ENCODE measurements at places on chromosomes 16 and 17.

- DNase-seq, result no peak
Observed at GRCh38 chr17:28686296-28686695, 24.3 kb downstream of the SUPT6H start.

DNA sequence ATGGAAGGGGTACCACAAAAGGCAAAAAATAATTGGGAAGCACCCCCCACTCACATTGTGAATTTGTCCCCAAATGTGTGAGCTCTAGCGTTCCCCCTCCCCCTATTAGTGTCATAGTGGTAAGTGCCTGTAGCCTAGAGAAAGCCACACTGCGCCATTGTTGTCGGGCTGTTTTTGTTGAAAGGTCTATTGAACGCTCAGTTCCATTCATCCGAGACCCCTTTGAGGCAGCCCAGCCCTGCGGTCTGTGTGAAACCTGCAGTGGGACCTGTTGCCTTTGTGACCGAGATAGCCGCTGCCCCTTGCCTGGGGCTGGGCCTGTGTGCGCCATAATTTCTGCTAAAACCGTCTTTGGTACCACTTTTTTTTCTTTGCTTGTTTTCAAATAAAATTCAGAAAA, 3.0 kb downstream of the JPT2 start:
- no peak for DNase-seq

DNA sequence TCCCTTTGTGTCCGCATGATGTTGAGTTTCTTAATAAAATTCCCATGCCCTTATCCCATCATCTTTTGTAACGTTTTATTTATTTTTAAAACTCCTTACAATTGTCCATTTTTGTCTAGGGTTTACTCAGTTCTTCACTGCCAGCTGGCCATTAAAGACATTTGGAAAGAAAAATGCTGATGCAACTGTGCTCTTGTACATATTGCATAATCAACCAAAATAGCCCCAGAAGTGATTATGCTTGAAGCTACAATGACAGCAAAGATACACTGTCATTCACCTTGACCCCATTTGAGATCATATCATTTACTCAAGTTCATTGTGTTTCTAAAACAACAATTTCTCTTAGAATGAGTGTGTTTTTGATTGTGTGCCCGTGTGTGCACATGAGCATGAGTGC, 1074.6 kb upstream of the RBFOX1 start:
- DNase-seq, result no peak

GRCh38 chr16:50839356-50839755, 97.5 kb downstream of the CYLD start:
- DNase-seq, result no peak

DNA sequence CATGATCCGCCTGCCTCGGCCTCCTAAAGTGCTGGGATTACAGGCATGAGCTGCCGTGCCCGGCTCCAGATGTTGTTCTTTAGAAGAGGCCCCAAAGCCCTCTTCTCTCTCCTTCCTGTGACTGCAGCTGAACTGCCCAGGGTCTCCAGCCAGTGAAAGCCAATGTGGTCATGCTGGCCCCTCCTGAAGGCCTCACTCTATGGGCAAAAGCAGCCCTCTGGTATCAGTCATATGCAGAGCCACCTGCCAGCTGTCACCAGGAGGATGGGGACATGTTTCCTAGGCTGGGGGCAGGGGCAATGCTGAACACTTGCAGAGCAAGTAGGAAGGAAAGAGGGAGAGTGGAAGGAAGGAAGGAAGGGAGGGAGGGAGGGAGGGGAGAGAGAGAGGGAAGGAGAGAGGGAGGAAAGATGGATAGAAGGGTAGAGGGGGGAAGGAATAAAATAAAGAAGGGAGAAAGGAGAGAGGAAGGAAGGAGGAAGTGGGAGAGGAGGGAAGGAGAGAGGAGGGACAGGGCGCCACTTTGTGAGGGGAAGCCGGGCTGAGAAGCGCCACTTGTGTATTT, 36.0 kb downstream of the SOCS3 start:
- DNase-seq, result no peak

DNA sequence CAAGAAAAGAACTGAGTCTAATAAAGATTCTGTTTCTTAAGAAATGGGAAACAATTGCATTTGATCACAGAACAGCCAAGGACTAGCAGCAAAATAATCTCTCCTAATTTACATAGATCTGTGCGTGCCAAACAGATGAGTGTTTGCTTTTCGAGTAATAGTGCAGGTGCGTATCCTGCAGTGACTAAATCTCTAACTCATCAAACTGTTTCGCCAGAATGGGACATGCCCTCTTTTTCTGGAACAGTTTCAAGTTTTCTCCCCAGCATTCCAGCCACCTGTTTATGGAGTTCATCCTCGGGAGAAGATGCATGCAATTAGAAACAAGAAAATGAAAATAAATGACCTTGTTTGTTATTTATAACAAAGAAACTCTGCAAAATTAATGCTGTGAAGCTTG, 5.7 kb upstream of the TOX3 start:
- no peak for DNase-seq

DNA sequence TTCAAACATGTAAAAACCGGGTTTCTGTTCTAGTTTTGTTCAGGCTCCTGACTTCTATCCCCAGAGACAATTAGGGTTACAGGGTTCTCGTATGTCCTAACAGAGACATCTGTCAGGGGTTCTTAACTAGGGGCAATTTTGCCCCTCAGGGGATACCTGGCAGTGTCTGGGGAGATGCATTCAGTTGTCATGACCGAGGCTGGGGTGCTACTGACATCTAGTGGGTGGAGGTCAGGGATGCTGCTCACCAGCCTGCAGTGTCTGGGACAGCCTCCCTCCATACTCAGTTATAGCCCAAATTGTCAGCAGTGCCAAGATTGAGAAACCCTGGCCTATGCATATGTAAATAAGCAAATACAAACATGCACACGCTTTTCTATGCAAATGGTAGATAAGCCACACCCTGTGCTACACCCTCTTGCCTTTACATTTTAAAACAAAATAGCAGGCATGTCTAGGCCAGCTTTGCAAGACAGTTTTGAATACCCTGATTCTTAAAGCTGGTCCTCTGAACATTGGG, 37.4 kb downstream of the CLEC16A start:
- DNase-seq, result peak; percentile 76

DNA sequence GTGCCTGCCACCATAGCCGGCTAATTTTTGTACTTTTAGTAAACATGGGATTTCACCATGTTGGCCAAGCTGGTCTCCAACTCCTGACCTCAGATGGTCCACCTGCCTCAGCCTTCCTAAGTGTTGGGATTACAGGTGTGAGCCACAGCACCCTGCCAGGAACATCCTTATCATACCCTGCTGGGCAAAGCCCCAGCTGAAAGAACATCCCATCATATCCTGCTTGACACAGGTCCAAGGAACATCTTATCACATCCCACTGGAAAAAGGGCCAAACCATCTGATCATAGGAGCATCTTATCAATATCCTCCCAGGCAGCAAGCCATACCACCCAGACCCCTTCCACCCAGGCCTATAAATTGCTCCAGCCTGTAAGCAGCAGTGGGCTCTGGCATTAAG, 1109.2 kb upstream of the CDH8 start:
- no peak for DNase-seq

- DNase-seq, result no peak
Observed at GRCh38 chr16:19288872-19289799, 3.6 kb downstream of the CLEC19A start.

- DNase-seq, result no peak
Observed at GRCh38 chr16:962901-963814, 7.6 kb downstream of the LMF1 start.

DNA sequence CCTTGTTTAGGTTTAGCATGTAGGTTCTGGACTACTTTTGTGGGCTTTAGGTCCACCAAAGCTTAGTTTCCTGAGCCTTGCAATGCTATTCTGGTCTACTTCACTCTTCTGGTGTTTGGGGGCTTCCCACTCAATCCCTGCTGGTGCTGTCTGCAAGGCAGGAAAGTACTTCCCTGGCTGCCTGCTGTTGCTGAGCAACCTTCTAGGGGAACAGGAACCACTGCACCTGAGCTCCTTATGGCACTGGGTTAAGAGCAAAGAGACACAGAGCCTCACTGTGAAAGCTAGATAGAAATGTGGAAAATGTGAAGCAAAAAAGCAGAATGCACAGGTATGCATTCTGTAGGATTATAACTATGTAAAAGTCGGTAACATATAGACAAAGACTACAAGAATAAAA, 17.0 kb downstream of the MPO start:
- DNase-seq, result no peak

- no peak for DNase-seq
Observed at GRCh38 chr17:37466471-37466870, 23.2 kb upstream of the DUSP14 start.

- peak; percentile 86 for DNase-seq
Observed at GRCh38 chr17:31494259-31495021, 103.0 kb downstream of the RAB11FIP4 start.

DNA sequence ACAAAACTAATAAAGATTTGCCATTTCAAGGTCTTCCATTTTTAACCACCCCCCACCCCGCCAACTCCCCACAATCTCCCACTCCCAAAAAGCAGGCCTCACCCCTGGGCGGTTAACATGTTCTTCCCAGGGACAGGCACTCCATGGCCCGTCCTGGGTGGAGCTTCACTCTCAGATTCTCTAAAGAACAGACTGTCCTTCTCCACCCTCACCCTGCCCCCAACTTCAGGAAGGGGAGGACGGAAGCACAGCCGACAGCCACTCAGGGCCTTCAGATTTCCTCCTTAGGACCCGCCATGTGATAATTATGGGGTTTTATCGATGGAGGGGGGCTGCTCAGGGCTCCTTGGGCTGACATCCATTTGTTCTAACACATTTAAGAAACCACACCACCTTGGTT, 61.9 kb downstream of the ZFHX3 start:
- DNase-seq, result no peak

DNA sequence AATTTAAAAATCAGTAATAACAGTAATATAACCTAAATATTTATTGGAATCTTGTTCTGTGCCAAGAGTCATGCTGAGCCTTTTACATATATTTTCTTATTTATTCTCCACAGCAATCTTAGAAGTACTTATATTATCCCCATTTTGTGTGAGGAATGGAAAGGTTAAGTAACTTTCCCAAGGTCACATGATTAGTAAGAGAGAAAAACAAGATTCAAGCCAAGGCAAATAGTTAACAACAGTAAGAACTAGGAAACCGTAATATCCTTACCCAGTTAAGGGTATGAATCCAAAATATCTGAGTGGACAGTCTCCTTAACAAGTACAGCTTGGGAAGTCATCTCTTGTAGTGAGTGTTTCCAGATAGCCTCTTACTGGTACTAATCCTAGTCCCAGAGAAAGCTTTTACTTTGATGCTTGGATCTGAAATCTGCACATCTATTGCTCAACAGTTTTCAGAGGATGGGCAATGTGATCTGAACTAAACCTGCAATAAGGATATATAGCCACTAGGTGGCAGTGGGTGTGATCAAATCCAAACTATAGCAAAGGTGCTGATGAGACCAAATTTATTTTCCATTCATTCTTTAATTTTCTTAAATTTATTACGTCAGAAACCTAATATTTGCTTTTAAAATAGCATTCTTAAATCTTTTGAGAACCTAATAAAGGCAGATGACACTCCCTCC, 23.3 kb downstream of the SHISA6 start:
- no peak for DNase-seq

DNA sequence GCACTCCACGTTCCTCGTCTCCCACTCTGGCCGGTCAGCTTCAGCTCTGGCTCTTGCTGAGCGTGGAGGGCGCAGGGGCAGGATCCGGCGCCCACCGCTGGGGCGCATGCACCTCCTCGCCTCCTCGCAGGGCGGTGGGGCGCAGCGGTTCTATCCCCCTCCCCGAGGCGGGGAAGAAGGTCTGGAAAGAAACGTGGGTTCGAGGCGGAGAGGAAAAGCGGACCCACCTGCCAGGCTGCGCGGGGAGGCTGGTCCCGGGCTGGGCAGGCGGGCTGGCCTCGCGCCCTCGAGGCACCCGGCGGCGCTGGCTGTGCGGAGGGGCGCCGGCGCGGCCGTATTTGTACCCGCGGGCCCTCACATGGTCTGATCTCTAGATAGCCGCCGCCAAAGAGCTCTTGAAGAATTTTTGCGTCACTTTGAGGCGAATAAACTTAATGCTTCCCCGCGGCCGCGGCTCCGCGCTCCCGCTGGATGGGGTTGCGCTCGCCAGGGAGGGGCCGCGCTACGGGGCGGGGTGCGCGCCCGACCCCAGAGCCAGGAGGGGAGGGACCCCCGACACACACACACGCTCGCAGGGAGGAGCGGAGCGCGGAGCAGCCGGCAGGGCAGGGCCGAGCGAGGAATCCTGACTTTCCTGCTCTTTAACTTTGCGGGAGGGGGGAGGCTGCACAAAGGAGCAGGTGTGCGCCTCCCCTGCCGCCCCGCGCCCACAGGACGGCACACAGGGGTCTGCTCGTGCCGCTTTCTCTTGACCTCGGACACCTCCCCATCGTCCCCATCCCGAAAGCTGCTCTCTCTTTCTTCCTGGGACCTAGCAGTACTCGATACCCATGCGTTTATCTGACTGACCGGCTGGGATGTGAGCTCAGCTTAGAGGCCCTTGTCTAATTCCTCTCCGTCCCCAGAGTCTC, at the start of gene SLC6A4:
Gene SLC6A4, minus strand, starts transcription at position 312 of the 911 bp plus-strand sequence. CDS start 13,739 bp downstream, outside the sequence.
- DNase-seq, result no peak

DNA sequence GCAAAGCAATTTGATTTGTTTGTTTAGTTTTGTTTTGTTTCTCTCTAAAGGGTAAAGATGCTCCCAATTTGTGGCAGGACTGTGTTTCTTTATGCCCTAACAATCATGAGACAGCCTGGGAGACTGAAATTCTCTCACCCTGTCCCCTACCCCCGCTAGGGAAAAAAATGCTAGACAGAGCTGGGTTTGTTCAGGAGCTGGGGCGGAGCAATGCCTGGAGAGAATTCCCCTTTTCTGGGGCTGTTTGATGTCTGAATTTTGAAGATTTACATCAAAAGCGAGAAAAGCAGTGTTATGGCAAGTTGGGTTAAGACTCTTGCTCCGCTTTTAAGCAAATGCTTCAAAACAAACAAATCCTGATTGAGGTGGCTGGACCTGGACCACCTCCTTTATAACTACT, 8.4 kb downstream of the MAF start:
- DNase-seq, result no peak

- no peak for DNase-seq
Observed at GRCh38 chr17:67427424-67427823, 50.3 kb downstream of the PITPNC1 start.

DNA sequence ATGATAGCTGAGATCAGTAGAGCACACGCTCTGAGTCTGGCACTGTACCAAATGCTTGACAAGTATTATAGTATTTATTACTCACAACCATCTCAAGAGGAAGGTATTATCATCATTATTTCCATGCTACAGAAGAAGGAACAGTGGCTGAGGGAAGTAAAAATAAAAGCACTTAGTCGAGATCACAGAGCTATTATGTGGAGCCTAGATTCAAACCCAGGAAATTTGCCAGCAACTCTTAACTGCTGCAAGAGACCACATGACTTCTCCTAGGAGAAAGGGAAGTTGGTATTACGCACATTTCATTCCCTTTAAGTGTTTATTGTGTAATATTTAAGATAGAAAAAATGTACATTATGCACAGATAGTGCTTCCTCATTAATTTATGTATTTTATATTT, 1.0 kb upstream of the RHOT1 start:
- no peak for DNase-seq
